CD4-positive, alpha-beta T cell treated with Interleukin-6 for 4 hours (primary cell): ENCODE measurements at places on chromosomes 5 and 9.
A peak's percentile ranks its signal among the peaks of the same experiment; 100 is the strongest.

DNA sequence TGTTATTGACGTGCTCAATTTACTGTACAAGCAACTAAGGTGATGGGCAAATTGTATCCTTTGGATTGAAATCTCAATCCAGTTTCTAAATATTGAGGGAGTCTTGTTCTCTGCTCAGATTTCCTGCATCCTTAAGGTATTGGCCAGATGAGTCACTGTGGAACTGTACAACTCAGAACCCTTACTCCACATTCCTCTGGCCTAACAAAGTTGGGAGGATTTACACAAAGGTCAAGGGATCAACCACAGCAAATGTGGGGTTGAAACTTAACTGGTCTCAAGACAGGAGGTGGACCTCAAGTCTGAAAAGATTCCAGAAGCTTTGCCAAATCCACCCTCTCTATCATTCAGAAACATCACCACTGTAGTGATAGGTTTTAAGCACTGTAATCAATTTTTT lies 81.5 kb upstream of the AGXT2 start:
- DNase-seq = no peak

- no peak for DNase-seq
These were observed 202.9 kb upstream of the PANK3 start for GRCh38 chr5:168781941-168782571.

DNA sequence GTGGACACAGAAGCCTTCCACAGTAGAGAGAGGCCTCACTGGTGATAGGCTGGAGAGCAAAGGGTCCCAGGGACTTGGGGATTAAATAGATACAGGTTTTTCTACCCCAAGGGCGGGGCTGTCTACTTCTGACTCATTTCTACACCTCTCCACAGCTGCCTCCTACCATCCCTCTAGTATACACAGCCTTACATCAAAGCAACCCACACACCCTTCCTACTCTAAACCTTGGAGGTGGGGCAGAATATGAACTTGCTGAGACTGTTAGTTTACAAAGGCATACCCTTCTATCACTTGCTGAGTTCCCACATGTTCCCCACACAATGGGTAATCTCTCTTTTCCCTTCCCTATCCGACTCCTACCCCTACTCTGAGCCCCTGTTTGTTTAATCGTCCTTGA lies 19.9 kb upstream of the PCA3 start:
- no peak for DNase-seq

- DNase-seq = no peak
These were observed 288.8 kb upstream of the ADAMTSL1 start for GRCh38 chr9:18185196-18185595.

GRCh38 chr5:98463222-98463621 lies 310.2 kb upstream of the RGMB start:
- DNase-seq = no peak

- DNase-seq = no peak
These were observed 43.3 kb downstream of the SLC28A3 start for GRCh38 chr9:84297162-84297821.

- DNase-seq = no peak
These were observed 61.1 kb downstream of the SPATA31C2 start for GRCh38 chr9:88077071-88077617.

- DNase-seq = no peak
These were observed 204.3 kb downstream of the PIK3R1 start for GRCh38 chr5:68419637-68420452.

DNA sequence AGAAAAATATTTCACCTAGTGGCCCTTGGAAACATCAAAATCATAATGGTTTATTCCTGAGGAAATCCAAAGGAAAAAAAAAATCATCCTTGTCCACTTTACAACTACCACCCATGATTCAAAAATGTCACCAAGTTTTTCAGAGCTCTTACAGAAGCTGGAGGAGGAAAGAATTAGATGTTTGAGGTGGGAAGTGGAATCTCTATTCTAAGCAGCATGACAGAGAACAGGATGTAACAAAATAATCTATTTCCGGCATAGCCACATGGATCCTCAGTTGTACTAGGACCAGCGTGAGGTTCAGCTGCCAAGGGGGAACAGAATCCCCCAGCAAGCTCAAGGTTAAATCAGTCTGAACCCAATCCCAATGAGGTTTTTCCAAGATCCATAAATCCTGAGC lies 40.2 kb downstream of the FBXW11 start:
- DNase-seq = no peak

DNA sequence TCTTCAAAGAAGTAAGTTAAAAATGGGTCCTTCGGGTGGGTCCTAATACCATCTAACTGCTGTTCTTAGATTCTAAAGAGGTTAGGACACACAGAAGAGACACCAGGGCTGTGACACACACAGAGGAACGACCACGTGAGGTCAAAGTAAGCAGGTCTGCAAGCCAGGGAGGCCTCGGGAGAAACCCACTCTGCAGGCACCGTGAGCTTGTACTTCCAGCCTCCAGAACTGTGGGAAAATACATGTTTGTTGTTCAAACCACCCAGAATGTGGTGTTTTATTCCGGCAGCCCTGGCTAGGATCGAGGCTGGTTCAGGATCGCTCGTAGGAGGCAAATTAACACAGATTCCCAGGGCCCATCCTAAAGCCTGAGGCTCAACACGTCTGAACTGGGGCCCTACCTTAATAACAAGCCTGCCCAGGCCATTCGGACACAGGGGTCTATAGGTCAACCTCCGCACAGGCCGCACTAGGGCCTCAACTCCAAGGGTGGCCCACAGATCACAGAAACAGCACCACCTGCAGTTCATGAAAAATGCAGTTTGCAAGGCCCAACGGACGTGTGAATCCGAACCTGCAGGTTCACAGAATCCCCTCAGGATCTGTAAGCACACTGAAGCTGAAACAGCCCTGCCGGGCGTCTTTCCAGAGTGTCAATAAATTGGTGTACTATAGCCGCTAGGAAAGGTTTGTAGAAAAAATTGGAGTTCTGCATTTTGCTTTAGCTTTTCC lies 7.1 kb downstream of the MED10 start:
- no peak for DNase-seq

DNA sequence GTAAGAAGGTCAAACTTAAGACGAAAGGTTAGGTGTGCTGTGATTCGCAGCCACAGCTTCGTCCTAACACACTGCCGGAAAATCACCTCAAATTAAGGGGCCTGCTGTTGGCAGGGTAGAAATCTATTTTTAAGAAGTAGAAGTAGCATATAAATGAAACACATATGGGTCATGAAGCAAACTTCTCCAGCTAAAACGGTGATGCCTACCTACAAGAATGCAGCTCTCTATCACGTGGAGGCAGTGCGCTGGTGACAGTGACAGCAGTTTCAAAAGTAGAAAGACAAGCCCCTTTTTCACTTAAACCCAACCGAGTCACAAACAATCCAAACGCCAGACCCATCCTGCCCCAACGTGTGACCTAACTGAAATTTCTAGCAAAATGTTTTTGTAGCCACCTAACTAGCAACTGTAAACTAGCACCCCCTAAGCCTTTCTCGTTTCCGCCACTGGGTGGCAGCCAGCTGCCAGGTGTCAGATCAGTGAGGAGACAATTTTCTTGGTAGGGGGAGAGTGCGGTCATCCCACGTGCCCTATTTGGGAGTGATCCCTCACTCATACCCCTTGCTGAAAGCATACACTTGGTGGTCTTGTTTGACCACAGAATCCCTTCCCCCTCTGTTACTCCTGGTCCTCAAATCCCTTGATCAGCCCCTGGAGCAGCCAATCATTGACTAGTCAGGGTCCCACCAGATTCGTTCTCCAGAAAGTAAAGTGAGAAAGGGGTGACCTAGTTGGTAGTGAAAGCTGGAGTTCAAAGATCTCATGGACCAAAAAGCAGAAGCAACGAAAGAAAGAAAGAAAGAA lies 71.8 kb upstream of the MAMDC2 start:
- peak; percentile 35 for DNase-seq

- DNase-seq = no peak
These were observed 23.7 kb upstream of the LOX start for GRCh38 chr5:122101636-122102285.
